GM12878 (cell line): ENCODE measurements at places on chromosomes 13 and 19. TPM values are rescaled to one million over a fixed set of nuclear protein-coding genes. Genes with fewer than 3 reads are reported as not detected.

- H3K36me3 ChIP-seq: no peaks in the 10 kb centered on the region
- no peak overlapping the region for H3K27ac ChIP-seq
- no peak overlapping the region for H3K4me3 ChIP-seq
- no peaks in the 10 kb centered on the region for H3K27me3 ChIP-seq
- H3K4me1 ChIP-seq: no peaks in the 10 kb centered on the region
- no peak for DNase-seq
Observed at GRCh38 chr13:34371108-34371507, 553.2 kb downstream of the RFC3 start.

DPF1 gene
- 3.8 and 4.0 TPM in 2 replicates for total RNA-seq

DNA sequence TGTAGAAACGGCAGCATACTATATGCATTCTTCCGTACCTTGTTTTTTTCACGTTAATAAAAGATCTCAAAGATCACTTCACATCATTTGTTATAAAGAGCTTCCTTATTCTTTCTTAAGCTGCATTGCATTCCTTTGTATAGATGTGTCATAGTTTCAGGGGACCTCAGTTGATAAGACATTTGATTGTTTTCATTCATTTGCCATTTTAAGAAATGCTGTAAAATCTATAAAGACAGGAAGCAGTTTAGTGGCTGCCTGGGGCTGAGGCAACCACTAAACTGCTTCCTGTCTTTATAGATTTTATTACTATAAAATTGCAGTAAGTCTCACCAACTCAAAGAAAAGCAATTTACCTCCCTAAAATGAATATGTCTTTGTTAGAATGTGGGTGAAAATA is 59.4 kb downstream of the ZDHHC20 start:
- H3K4me1 ChIP-seq: no peaks in the 10 kb centered on the region
- peaks cover 10% of the 10 kb centered on the region for H3K36me3 ChIP-seq
- no peak overlapping the region for H3K4me3 ChIP-seq
- no peak overlapping the region for H3K27ac ChIP-seq
- H3K27me3 ChIP-seq: no peaks in the 10 kb centered on the region

ZNF568 gene
- total RNA-seq: 0.48 and 0.77 TPM in 2 replicates

C19orf67 gene
- not detected in 2 replicates for total RNA-seq

GRCh38 chr13:40026174-40026585 is 370.7 kb downstream of the COG6 start:
- peak overlapping the region; percentile 64 for H3K27ac ChIP-seq
- H3K36me3 ChIP-seq: no peaks in the 10 kb centered on the region
- peak; percentile 100 for DNase-seq
- no peaks in the 10 kb centered on the region for H3K27me3 ChIP-seq
- H3K4me3 ChIP-seq: no peak overlapping the region
- peaks cover 22% of the 10 kb centered on the region for H3K4me1 ChIP-seq
